ENCODE measurements at places on chromosomes 7 and 10. TPM values are rescaled to one million over a fixed set of nuclear protein-coding genes. Genes with fewer than 3 reads are reported as not detected.
A peak's percentile ranks its signal among the peaks of the same experiment; 100 is the strongest.

GRCh38 chr7:158544708-158545107 is 42.9 kb downstream of the PTPRN2 start:
- DNase-seq, result no peak

MYOZ1 gene
- 0.17 TPM for total RNA-seq

GRCh38 chr7:90536449-90536848 is 59.7 kb upstream of the CDK14 start:
- DNase-seq, result no peak

- DNase-seq, result no peak
These were observed 5.1 kb upstream of the AKR1E2 start for GRCh38 chr10:4820804-4821401.

CNPY1 gene
- not detected for total RNA-seq

PANK1 gene
- 2.0 TPM for total RNA-seq

DKK1 gene
- 1,187 TPM for total RNA-seq

GRCh38 chr7:69708857-69709256 is 110.6 kb downstream of the AUTS2 start:
- no peak for DNase-seq

DNA sequence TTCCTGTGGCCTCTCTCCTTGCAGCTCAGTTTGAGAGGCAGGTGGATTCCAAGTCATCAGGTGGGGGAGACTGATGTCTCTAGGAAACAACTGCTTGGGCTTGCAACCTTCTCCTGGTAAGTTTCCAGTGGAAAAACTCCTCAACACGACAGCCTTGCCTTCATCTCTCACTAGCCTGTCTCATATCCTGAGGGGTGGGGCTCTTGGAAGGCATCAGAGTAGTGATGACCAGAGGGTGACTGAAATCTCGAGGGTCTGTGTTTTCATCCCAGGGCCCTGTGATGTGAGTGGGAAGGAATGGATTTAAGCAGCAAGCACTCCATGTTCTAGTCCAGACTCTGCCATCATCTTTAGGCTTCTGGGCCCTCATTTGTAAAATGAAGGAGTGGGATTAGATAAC is 107.0 kb downstream of the NRP1 start:
- DNase-seq, result peak; percentile 55

- peak; percentile 11 for DNase-seq
These were observed 204.1 kb downstream of the PHF14 start for GRCh38 chr7:11177793-11178192.

DNA sequence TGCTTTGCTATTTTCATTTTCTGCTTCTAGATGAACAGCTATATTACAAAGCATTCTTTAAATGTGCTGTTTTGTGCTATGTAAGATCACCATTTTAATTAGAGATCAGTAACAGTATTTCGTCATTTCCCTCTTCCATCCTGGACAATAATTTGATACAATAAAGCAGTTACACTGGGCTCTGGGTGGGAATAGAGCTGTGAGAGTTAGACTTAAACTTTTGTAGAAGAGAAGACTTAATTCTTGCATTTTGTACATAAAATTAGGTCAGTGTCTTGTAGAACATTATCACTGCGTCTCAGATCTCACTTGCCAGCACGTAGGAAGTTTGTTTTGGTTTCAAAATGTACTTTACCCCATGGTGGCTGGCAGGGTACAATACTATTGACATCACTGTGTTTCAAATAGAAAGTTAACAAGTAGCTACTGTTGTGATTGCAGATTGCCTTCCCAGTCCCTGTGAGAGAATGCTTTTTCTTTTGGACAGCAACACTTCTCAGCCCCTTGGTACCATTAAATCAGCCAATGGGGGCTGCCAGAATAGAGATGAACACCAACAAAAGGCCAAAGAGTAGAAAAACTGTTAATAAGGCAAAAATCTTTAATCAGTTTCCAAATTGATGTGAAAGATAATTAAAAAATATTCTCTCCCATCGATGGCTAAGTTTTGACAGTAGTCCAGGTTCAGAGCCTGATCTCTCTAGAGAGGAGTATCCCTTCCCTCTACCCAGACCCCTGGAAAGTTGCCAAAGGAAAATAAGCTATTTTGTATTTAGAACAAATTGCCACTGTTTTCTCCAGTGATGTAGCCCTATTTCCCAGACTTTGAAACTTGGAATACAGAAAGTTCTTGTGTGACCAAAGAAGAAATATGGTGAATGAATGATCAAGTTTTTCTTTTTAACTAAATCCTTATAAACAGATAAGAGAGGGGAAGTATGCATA is 35.1 kb downstream of the SMNDC1 start:
- DNase-seq, result no peak

SVOPL gene
- total RNA-seq, result not detected

- no peak for DNase-seq
These were observed 29.1 kb downstream of the TES start for GRCh38 chr7:116239434-116239833.

- DNase-seq, result no peak
These were observed 18.7 kb downstream of the MMP21 start for GRCh38 chr10:125756853-125757487.

C10orf62 gene
- not detected for total RNA-seq

- no peak for DNase-seq
These were observed 16.3 kb downstream of the LIPA start for GRCh38 chr10:89235073-89235798.

AKR1C1 gene
- total RNA-seq, result 3.2 TPM

DNA sequence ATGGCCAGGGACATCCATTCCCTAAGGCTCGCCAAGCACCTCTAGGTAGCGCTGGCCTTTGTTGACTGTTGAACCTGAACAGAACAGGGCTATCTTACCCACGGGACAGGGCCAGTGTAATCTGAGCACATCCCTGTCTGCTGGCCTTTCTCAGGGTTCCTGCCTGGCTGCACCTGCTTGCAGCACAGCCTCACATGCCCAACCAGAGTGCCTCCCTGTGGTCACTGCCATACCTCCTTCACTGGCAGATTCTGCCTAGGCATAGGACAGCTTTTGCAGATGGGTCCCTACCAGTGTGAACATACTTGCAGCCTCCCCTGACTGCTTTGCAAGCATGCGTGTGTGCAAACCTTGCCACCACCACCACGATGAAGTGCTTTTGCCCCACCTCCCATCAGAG is 15.8 kb upstream of the LIPN start:
- DNase-seq, result no peak

ANKRD22 gene
- 6.2 TPM for total RNA-seq

GRCh38 chr7:142108728-142109505 is 2.6 kb upstream of the MGAM2 start:
- DNase-seq, result no peak

- DNase-seq, result peak; percentile 68
These were observed 70.8 kb upstream of the ASAH2 start for GRCh38 chr10:50322077-50322476.

DNA sequence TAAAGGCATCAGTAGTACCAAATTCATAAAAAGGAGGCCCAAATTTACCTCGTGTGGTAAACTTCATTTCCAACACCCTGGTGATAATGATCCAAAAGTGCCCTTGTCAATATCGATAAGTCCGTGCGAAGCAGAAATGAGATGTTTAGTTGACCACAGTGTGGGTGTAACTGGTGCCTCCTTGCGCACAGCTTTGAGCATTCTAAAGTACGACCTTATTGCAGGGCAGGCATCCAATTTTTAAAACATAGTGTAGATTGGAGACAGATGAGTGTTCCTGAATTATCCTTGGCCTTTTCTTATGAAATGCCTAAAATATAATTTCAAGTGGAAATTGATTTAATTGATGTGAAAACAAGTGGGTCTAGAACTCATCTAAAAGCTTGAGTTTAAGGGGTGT is 248.4 kb downstream of the TRIL start:
- no peak for DNase-seq

DNA sequence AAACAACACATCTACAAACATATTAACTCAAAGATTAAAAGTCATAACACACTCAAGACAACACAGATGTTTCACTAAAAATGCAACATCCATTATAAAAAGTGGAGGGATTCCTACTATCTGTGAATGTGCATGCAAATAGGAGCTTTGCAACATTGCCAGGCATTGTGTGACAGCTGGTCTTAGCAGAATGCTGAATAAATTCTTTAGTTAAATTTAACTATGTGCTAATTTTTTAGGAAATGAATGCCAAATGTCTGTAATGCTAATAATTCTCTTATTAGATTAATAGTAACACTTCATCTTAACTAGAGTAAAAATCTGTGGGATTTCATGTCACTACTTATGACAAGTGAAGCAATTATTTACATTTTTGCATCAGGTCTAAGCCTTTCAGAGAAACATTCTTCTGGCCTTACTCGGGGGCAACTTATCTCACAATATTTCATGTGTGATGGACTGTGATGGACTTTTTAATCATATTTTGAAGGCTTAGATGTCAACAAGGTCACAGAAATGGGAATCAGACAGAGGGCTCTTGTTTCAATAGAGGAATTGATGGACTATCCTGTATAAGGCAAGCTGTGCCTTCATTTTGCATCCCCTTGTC is 524.6 kb upstream of the KCND2 start:
- DNase-seq, result no peak

GRCh38 chr10:130461631-130462030 is 325.4 kb downstream of the GLRX3 start:
- no peak for DNase-seq

CYP26C1 gene
- not detected for total RNA-seq

- no peak for DNase-seq
These were observed 199.0 kb upstream of the RHOBTB1 start for GRCh38 chr10:61142987-61143386.

MUC12 gene
- 0.69 TPM for total RNA-seq

DNA sequence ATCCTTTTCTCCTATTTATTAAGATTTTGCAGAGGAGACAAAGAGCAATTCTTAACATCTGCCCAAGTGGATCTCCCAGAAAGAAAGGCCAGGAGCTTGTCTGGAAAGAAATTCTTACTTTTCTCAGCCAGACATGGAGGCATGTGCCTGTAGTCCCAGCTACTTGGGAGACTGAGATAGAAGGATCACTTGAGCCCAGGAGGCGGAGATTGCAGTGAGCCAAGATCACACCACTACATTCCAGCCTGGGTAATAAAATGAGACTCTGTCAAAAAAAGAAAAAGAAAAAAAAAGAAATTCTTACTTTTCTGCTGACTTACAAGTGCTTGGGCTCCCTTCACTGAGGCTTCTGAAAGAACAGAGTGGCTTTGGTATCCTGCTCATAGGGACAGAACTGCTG is 2.4 kb upstream of the CYP3A43 start:
- DNase-seq, result no peak

GRCh38 chr10:27065084-27065483 is 35.2 kb downstream of the ANKRD26 start:
- no peak for DNase-seq

GRCh38 chr7:98399462-98399861 is 1.4 kb downstream of the BAIAP2L1 start:
- DNase-seq, result peak; percentile 51

MKI67 gene
- total RNA-seq, result 84.9 TPM

DNA sequence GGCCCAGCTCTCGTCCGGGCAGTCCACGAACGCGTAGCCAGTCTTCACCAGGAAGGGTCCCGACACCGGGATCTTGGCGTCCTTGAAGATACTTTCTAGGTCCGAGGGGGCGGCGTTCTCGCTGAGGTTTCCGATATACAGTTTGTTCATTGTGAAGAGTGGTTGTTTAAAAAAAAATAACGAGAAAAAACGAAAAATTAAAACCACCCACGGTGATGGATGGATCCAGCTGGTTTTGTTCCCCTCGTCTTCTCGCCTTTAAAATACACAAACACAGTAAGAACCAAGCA is 385 bp downstream of the IGF2BP3 start:
- no peak for DNase-seq

TCAF2 gene
- total RNA-seq, result 9.7 TPM

GRCh38 chr10:33215154-33215553 is 119.3 kb downstream of the NRP1 start:
- peak; percentile 66 for DNase-seq

IKZF1 gene
- total RNA-seq, result not detected

GRCh38 chr7:613442-614140 is 93.9 kb upstream of the PDGFA start:
- DNase-seq, result no peak

GRCh38 chr10:120702032-120702431 is 149.1 kb upstream of the WDR11 start:
- peak; percentile 88 for DNase-seq

- DNase-seq, result no peak
These were observed 14.1 kb upstream of the CXCL12 start for GRCh38 chr10:44398747-44399658.

DNA sequence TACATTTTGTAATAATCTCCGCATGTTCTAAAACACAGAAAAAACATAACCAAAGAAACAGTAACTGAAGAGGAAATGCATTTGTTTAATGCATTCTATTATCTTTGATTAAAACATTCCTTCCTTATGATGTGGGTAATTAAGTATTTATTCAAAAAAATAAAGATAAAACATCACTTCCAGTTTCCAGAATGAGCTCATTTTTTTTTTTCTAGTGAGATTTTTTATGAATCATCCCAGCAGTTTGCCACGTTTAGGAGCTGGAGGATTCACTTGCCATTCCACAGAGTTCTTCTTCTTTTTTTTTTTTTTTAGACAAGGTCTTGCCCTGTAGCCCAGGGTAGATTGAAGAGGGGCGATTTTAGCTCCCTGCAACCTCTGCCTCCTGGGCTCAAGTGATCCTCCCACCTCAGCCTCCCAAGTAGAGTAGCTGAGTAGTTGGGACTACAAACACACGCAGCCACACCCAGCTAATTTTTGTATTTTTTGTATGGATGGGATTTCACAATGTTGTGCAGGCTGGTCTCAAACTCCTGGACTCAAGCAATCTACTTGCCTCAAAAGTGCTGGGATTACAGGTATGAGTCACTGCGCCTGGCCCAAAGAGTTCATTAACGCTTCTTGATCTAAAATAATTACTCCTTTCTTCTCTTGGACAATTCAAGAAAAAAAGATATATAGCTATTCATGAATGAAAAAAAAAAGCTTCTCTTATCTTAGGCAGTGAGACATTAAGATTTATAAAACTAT is 177.3 kb downstream of the DKK1 start:
- DNase-seq, result peak; percentile 80

DNA sequence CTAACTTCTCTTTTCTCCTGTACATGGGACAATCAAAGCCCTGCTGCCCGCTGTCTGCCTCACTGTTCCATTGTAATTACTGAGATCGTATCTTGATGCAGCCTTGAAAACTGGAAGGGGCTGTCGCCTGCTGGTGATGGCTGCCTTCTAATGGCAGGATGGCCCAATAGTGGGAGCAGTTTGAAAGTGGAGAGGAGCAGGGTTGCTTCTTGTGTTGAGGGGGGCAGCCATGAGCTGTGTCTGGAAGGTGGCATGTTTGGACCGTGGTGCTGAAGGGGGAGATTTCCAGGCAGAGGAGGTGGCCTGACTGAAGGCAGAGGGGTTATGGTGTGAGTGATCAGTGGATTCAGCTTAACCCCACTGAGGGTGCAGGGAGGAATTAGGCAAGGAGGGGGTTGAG is 8.1 kb downstream of the WDFY4 start:
- DNase-seq, result no peak

GRCh38 chr7:67019562-67020390 is 23.1 kb downstream of the TYW1 start:
- peak; percentile 76 for DNase-seq

GRCh38 chr10:76554478-76554877 is 1083.1 kb downstream of the KCNMA1 start:
- DNase-seq, result no peak

Measured in PC-3 (cell line).